SK-N-SH (cell line): ENCODE measurements at places on chromosomes 1 and 21.

DNA sequence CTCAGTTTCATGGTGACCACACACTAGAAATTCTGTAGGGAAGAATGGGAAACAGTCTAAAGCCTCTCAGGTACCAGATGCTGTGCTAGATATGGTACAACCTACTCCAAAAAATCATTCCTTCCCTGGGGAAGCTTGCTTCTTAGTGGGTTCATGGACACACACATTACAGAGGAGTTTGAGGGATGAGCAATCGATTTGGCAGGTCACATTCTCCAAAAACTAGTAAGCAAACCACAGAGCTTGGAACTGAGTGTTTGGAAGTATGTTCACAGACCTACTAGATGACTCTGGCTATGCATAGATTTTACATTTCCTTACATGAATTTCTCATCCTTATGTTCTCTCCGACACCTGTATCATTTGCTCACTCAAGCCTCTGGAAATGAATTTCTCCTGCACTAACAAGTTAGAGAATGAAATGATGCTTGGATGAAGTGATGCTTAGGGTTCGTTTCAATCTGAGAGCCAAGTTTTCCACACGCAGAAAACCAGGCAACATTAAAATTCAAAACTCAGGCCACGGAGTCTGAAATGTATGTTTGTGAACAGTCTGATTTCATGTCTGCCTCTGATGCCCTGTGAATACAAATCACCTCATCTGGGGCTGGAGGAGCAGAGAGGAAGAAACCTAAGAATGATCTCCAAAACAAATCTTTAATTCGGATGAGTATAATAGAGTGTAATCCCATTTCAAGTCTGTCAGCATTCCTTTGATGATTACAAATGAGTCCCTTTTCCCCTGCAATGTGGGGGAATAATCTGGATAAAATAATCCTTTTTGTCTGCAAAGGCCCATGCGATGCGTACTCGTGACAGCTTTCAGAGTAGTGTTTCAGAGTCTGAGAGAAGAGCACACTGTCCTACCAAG, 11.0 kb downstream of the EVA1C start:
- no peaks in the 10 kb centered on the region for H3K36me3 ChIP-seq
- DNase-seq, result no peak
- no peak overlapping the region for H3K4me3 ChIP-seq
- peaks cover 21% of the 10 kb centered on the region for H3K4me1 ChIP-seq

GRCh38 chr1:113003751-113004690, 48.0 kb upstream of the SLC16A1 start:
- H3K4me1 ChIP-seq, result no peaks in the 10 kb centered on the region
- H3K4me3 ChIP-seq, result no peak overlapping the region
- H3K27ac ChIP-seq, result no peak overlapping the region
- H3K36me3 ChIP-seq, result peaks cover 8% of the 10 kb centered on the region

DNA sequence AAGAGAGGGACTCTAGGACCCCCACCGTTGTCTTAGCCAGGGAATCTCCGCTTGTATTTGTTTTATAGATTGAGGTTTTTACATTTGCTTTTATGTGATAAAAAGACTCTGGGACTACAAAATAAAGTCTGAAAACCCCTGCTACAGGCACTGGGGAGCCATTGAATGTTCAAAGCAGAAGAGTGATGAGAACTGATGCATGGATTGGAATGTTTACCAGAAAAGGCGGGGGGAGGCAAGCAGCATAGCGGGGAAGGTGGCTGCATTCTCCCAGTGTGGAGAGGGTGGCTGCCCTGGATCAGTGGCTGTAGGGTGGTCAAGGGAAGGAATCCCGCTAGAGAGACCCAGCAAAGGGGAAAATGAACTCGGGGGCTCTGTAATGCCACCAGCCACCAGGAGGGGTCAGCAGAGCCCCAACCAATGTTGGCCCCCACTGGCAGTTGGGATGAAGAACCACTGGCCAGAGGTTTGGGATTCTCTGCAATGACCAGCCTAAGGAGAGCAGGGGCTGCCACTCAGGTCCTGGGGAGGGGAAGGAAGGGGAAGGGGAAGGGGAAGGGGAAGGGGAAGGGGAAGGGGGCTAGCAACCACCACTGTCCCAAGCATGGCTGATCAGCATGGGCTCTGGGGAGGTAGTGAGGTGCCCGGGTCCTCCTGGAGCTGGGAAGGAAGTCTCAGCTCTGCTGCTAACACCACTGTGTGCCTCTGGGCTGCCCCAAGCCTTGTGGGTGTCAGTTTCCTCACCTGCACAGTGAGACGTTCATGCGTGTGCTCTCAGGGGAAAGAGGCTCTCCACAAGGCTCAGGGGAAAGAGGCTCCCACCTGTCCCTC, 19.2 kb upstream of the PEF1 start:
- H3K27me3 ChIP-seq, result no peaks in the 10 kb centered on the region
- no peak overlapping the region for H3K4me3 ChIP-seq
- H3K27ac ChIP-seq, result no peak overlapping the region
- DNase-seq, result peak; percentile 93

- H3K27me3 ChIP-seq, result no peaks in the 10 kb centered on the region
- peak; percentile 49 for DNase-seq
- peaks cover 9% of the 10 kb centered on the region; the same call in 1 of the 2 replicates for H3K4me1 ChIP-seq
- H3K4me3 ChIP-seq, result no peak overlapping the region
Observed at GRCh38 chr1:4071653-4072052, 171.6 kb upstream of the C1orf174 start.

DNA sequence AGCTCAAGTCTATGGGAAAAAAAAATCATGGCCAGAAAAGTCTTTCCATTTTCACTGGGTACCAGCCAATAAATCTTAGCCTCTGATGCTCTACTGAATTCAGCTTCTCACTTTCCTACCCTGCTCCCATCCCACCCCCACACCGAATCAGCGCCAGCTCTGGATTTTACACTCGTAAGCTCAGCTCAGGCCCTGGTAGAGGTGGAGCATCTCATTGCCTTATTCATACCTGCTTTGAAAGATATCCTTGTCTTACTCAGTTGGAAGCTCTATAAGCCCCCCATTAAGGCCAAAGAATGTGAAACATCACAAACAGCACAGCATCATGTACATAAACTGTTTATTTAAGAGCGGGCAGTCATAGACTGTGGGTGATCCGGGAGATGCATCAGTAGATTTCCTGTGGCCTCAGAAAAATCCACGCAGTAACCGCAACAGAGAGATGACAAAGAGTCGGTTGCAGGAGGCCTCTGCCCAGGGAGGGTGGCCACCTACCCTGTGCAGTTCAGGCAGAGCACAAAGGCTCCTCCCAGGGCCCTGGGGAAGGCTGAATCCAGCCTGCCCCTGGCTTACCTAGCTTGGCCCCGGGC, 36.4 kb upstream of the ETS2 start:
- H3K4me3 ChIP-seq, result no peak overlapping the region
- peak overlapping the region; percentile 84 for H3K27ac ChIP-seq
- DNase-seq, result no peak
- H3K4me1 ChIP-seq, result peaks cover 36% of the 10 kb centered on the region
- no peaks in the 10 kb centered on the region for H3K36me3 ChIP-seq
- H3K27me3 ChIP-seq, result no peaks in the 10 kb centered on the region

DNA sequence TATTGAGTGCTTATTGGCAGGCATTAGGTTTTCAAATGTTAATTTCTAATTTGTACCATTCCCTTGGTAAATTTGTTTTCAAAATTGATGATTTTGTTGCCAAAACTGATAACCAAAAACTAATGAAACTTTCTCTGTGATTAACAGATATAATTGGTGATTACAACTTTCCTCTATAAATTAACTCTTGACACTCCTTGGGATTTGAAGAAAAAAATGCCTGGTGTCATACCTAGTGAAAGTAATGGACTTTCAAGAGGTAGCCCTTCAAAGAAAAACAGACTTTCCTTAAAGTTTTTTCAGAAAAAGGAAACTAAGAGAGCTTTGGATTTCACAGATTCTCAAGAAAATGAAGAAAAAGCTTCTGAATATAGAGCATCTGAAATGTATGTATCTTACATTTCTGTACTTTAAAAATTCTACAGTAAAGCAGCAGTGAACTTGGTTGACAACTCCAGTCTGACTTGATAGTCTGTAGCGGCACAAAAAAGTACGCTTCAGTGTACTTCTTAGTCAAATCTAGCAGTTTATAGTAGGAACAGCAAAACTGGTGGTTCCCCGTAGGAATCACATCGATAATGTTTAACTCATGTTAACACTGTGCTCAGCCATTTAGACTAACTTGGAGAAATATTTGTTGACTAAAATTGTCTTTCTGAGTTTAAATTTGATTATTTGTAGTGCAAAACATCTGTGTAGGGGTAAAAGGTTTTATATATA, 3.0 kb downstream of the USP1 start:
- H3K36me3 ChIP-seq, result peaks cover 48% of the 10 kb centered on the region
- H3K4me3 ChIP-seq, result no peak overlapping the region
- H3K27me3 ChIP-seq, result no peaks in the 10 kb centered on the region
- peaks cover 7% of the 10 kb centered on the region; the same call in 1 of the 2 replicates for H3K4me1 ChIP-seq

GRCh38 chr1:168879896-168880734, 151.1 kb upstream of the DPT start:
- no peak for DNase-seq
- H3K36me3 ChIP-seq, result no peaks in the 10 kb centered on the region
- H3K4me3 ChIP-seq, result no peak overlapping the region
- H3K27me3 ChIP-seq, result no peaks in the 10 kb centered on the region

DNA sequence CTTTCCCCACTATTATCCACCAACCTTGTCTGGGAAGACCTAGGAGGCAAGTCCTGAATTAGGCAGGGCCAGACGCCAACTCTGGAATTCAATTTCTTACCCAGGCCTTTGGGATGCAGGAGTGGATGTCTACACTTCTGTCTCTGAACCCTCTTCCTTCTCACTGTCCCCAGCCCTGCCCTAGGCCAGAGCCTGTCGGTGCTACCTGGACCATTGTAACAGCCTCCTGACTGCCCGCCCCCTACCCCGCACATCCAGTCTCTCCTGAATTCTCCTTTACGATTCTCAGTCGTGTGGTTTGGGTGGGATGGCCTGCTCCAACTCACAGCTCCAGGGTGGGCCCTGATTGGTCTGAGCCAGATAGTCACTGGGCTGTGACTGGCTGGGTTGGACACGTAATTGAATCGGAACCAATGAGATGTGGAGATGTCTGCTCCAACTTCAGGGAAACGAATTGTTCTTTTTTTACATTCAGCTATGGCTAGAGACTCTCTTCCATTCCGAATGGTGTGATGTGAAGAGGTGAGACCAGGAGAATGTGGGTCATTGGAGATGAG, 304.6 kb downstream of the PTPRU start:
- H3K27ac ChIP-seq, result no peak overlapping the region
- no peaks in the 10 kb centered on the region for H3K27me3 ChIP-seq
- H3K4me1 ChIP-seq, result peaks cover 6% of the 10 kb centered on the region; the same call in 1 of the 2 replicates
- no peaks in the 10 kb centered on the region for H3K36me3 ChIP-seq
- no peak overlapping the region for H3K4me3 ChIP-seq

DNA sequence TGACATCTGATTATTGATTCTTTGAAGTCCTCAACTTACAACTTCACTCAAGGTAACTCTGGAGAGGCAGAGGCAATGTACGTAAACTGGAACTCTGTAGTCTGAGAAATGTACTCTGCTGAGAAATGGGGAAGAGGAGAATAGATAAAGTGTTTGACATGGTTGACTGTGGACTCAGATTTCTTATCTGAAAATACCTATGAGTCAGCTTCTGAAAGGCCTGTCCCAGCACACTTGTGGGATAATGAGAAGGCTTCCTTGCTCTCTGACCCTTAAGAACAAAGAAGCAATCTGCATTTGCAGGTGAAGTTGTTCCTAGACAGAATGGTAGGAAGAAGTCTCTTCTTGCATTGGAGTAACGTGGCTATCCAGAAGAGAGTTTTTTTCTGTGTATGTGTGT, 1573.5 kb downstream of the BRINP3 start:
- H3K36me3 ChIP-seq, result no peaks in the 10 kb centered on the region
- H3K27me3 ChIP-seq, result no peaks in the 10 kb centered on the region
- no peak overlapping the region for H3K4me3 ChIP-seq
- DNase-seq, result no peak
- no peaks in the 10 kb centered on the region for H3K4me1 ChIP-seq

- peaks cover 6% of the 10 kb centered on the region for H3K36me3 ChIP-seq
- no peak overlapping the region for H3K27ac ChIP-seq
- H3K4me3 ChIP-seq, result no peak overlapping the region
- H3K27me3 ChIP-seq, result no peaks in the 10 kb centered on the region
- DNase-seq, result no peak
Observed at GRCh38 chr1:6833804-6834203, 48.5 kb downstream of the CAMTA1 start.

- H3K27ac ChIP-seq, result no peak overlapping the region
- DNase-seq, result no peak
- peaks cover 5% of the 10 kb centered on the region for H3K4me1 ChIP-seq
- no peaks in the 10 kb centered on the region for H3K36me3 ChIP-seq
- no peak overlapping the region for H3K4me3 ChIP-seq
- no peaks in the 10 kb centered on the region for H3K27me3 ChIP-seq
Observed at GRCh38 chr21:15754640-15755039, 24.9 kb downstream of the USP25 start.

DNA sequence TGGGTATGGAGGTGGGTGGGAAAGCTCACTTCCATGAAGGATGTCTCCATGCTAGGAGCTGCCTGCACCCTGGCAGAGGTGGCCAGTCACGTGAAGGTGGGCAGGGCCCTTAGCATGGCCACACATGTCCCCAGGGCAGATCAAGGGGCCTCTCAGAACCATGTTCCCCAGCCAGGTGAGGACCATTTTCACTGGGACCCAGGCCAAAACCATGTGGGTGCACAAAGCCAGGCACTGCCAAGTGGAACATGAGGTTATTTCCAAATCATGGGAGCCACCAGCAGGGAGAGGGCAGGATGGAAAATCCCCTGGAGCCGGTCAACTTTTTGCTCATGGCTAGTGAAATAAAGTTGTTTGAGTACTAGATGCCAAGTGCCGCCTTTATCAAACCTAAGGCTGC, 9.7 kb downstream of the ZNF692 start:
- H3K27me3 ChIP-seq, result no peaks in the 10 kb centered on the region
- peaks cover 67% of the 10 kb centered on the region for H3K36me3 ChIP-seq
- DNase-seq, result no peak
- no peak overlapping the region for H3K27ac ChIP-seq

DNA sequence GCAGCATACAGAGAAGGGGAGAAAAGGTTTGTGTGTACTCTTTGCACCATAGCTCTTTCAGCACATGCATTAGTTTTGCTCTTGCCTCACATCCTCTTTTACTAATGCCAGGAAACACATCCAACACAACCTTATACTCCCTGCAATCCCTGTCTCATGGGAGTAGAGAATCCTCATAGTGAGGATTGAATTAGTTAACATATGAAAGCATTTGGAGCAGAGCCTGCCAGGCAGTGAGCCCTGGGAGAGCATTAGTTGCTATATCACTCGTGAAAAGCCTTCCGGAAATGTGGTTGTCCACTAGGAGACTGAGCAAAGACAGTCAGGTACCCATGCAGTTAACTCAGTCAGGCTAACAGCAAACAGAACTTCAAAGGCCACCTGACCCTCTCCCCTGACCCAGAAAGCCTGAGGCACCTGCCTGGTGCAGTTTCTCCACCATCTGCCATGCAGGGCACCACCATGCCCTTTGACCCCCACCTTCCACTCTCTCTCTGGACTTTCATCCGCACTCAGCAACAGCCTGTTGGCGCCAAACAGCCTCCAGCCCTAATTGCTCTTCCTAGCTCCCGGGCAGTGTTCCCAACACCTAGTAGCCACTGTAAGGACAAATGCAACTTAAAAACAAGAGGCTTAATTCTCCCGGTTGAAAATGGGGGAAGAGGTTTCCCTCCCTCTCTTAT, 14.9 kb upstream of the AGT start:
- H3K36me3 ChIP-seq, result no peaks in the 10 kb centered on the region
- no peak for DNase-seq
- H3K4me1 ChIP-seq, result no peaks in the 10 kb centered on the region
- H3K4me3 ChIP-seq, result no peak overlapping the region

- no peaks in the 10 kb centered on the region; the same call in 1 of the 2 replicates for H3K4me1 ChIP-seq
- no peaks in the 10 kb centered on the region for H3K27me3 ChIP-seq
- DNase-seq, result no peak
- H3K36me3 ChIP-seq, result no peaks in the 10 kb centered on the region
Observed at GRCh38 chr1:117697220-117697781, 91.5 kb downstream of the TENT5C start.
